ENCODE measurements at places on chromosomes 6 and 20.

GRCh38 chr20:14569641-14570040, 232.2 kb upstream of the FLRT3 start:
- DNase-seq: no peak

- DNase-seq: peak; percentile 48
Observed at GRCh38 chr20:59933849-59934585, 580 bp upstream of the SYCP2 start.

- no peak for DNase-seq
Observed at GRCh38 chr6:157443066-157443800, 62.2 kb downstream of the ZDHHC14 start.

DNA sequence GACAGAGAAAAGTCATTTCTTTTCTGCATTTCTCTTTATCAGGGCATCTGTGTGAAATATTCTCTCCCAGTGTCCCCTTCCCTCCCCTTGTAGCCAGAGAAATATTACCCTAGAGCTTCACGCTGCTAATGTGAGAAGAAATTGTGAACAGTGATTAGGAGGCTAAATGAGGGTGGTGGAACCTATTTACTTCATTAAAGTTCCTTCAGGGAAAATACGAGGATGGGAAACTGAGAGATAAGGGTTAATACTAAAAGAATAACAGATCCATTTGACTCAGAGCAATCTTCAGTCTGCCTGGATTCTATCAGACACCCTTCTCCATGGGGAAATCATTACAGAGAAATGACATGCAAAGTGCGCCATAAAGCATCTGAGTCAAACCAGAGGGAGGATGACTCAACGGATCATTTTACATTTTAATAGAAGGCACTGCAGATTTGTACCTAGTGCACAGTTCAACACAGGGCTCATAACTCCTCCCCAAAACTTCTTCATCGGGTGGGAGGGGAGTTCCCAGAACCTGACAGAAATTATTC, 131.3 kb downstream of the GJA10 start:
- no peak for DNase-seq

GRCh38 chr6:3546121-3546520, 89.3 kb upstream of the SLC22A23 start:
- no peak for DNase-seq

DNA sequence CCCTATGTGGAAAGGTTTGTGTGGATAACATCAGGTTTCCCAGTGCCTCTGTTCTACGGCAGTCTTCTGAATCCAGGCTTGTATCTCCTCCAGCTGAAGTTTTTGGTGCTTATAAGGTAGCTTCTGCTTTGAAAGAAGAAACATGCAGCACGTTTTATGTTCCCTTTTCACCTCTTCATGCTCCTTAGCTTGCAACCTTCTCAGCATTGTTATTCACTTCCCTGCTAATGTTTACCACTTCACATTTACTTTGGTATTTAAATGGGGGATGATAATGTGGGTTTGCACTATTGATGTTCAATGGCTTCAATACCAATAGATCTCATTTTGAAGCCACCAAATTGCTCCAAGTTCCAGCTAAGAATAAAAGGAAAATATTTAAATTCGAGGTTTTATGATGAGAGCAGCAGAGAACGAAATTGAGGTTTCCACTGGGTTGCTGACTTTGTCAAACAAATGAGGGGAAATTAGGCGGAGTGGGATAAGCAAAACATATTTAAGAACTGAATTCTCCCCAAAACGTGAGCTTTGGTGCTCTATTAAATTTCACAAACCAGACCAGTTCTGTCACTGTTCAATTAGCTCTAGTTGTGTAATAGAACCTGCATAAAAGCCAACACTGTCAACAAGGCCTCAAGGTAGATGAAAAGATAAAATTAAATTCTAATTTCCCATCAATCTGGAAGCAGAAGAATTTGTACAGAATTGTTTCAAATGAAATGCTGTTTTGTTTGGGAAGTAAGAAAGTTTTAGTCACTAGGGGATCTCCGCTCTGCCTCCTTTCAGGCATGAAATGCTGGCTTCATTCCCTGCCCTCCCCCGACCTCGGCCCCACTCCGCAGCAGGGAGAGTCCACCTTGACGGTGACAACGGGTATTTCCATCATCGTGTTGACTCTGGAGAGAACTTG, 1.4 kb downstream of the IL22RA2 start:
- no peak for DNase-seq

DNA sequence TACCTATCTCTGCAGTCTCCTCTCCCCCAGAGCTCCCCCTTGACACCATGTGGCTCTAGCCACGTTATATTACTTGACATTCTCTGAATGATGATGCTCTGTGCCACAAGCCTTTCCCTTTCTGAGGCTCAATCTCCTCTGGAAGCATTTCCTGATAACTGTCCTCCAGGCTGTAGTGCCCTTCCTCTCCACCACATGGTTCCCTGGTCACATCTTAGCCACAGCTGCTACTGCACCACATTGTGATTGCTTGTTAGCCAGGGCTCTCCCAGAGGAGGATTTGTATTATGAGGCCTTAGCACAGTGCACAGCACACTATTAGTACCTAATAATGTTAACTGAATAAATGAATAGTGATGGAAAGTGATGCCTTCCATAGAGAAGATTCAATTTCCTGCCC, 63.9 kb upstream of the RCAN2 start:
- DNase-seq: no peak

DNA sequence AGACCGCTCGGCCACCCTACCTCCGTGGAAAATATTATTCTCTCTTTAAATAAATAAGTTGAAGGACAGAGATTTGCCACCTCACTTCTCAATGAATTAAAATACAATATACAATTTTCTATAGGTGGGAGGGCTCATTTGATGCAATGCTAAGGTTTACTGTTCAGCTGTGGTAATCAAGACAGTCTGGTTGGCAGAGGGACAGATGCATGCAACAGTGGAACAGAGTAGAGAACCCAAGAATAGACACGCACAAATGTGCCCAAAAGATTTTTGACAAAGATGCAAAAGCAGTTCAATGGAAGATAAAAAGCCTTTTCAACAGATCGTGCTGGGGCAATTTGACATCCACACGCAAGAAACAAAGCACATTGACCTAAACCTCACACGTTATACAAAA, 145.2 kb downstream of the CEBPB start:
- DNase-seq: no peak

DNA sequence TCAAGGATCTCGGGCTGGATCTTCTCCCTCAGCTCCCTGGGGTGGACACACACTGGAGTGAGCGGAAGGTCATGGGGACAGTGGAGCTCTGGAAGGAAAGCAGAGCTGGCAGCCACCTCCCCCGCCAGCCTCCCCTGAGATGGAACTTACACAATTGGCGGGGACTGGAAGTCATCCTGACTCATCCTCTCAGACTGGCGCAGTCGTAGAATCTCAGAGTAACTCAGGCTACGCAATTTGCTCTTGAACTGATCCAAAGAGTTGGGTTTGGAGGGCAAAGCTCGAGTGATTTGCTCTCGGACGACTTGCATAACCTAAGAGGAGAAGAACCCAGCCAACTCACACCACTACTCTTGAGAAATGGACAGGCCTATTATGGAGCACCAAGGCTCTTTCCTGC, 34.8 kb downstream of the ELMO2 start:
- DNase-seq: no peak
